ENCODE measurements at places on chromosomes 2 and 18.
A peak's percentile ranks its signal among the peaks of the same experiment; 100 is the strongest.

GRCh38 chr2:47460766-47461165, 57.8 kb downstream of the MSH2 start:
- no peak for DNase-seq
- no peaks in the 10 kb centered on the region for H3K36me3 ChIP-seq
- no peak overlapping the region for H3K27ac ChIP-seq

- no peaks in the 10 kb centered on the region for H3K4me1 ChIP-seq
- H3K27ac ChIP-seq, result no peak overlapping the region
- DNase-seq, result no peak
- H3K4me3 ChIP-seq, result no peak overlapping the region
Observed at GRCh38 chr18:41466436-41467160, 488.4 kb upstream of the PIK3C3 start.

GRCh38 chr2:147636238-147636882, 208.5 kb upstream of the ACVR2A start:
- DNase-seq, result peak; percentile 17
- H3K27me3 ChIP-seq, result no peaks in the 10 kb centered on the region
- H3K36me3 ChIP-seq, result no peaks in the 10 kb centered on the region
- H3K4me1 ChIP-seq, result no peaks in the 10 kb centered on the region
- H3K27ac ChIP-seq, result peak overlapping the region; percentile 1
- H3K4me3 ChIP-seq, result no peak overlapping the region

DNA sequence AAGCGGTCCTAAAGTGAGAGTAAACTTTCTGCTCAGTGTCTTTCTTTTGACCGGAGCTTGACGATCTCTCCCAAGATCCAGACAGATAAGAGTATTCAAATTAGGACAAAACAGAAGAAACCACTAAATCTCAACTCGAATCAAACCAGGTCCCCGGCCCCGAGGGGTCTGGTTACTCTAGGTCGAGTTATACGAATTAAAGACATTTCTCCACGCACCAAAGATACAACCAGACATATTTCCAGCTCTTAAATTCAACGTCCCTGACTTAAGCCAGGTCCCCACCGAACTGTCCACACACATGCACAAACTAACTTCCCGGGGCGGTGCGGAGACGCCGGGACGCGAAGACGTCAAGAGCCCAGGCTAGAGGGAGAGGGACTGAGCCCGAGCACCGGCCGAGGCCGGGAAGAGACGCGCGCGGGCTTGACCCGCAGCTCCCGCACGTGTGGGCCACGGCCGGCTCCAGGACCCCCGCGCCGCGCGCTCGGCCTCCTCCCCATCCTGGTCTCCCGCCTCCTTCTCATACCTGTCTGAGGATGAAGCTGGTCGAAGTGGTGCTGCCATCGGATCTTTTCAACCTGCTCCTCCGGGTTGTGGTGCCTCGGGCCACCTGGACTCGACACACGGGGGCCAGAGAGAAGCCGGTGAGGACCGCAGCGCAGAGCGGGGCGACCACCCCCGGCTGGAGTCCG, 896 bp downstream of the CACNB4 start:
- peak overlapping the region; percentile 64 for H3K27ac ChIP-seq
- no peaks in the 10 kb centered on the region for H3K4me1 ChIP-seq
- DNase-seq, result no peak
- peak overlapping the region; percentile 56 for H3K4me3 ChIP-seq

GRCh38 chr18:21686282-21687105, 18.1 kb downstream of the ABHD3 start:
- H3K36me3 ChIP-seq, result no peaks in the 10 kb centered on the region
- no peak overlapping the region for H3K4me3 ChIP-seq
- no peaks in the 10 kb centered on the region for H3K27me3 ChIP-seq
